AG20443 (cell line): ENCODE measurements at places on chromosomes 3 and 15.

GRCh38 chr3:168824107-168824506 is 728.4 kb upstream of the GOLIM4 start:
- no peak for DNase-seq

- no peak for DNase-seq
These were observed 5.7 kb upstream of the GNB5 start for GRCh38 chr15:52196891-52197290.

DNA sequence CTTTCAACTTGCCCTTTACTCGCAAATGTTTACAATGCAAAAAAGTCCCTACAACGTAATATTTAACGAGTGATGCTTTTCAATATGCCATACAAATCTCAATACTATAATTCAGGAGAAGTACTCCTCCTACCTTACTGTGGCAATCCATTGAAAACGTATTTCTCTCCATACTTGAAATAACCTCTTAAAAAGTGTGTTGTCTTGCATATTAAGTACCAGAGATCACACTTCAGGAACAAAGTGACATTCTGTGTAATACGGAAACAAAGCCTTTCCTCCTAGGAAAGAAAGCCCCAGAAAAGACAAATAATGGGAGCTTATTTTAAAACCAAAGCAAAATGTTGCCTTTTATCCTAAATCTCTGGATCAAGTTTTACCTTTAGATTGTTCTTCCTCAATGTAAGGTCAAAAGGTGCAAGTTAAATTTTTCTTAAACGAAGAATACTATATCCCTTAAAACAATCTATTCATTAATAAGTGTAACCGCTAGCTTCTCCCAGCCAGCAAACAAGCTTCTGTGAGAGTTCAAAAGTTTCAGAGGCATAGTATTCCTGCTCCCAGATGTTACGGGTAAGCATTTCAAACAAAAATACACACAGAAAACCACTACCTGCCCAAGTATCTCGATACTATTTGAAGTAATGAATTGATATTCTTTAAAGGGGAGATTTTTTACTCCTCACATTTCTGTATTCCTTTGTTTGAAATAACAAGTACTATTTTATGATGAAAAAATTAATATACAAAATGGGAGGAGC is 1.7 kb downstream of the TJP1 start:
- no peak for DNase-seq

DNA sequence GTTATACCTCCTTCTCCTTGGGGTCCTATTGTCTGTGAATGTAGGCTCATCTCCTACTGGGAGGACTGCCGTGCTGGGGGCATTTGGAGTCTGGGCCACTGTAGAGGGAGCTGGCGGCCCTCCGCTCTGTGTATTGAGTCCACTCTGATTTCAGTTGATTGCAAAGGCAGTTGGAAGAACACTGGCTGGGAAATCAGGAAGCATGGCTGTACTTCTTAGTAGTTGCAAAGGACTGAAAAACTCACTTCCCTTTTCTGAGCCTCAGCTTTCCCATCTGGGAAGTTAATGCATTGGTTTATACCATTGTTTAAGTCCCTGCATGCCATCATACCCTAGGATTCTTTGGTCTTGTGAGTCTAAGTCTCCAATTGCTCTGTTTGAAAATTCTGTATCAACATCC is 46.7 kb downstream of the TMED3 start:
- no peak for DNase-seq

- no peak for DNase-seq
These were observed 57.8 kb upstream of the SUCLG2 start for GRCh38 chr3:67712259-67712658.

GRCh38 chr15:60673918-60674558 is 195.1 kb upstream of the ICE2 start:
- DNase-seq, result peak; percentile 86

GRCh38 chr15:83300826-83301225 is 16.4 kb upstream of the BNC1 start:
- DNase-seq, result no peak

GRCh38 chr3:37862903-37863815 is 1.5 kb downstream of the CTDSPL start:
- peak; percentile 17 for DNase-seq

GRCh38 chr15:58856086-58856485 is 77.4 kb downstream of the SLTM start:
- DNase-seq, result no peak
